ENCODE measurements at places on chromosomes 5 and 9.

- DNase-seq: peak; percentile 63
- H3K36me3 ChIP-seq: no peaks in the 10 kb centered on the region
- no peak overlapping the region for H3K4me3 ChIP-seq
- H3K4me1 ChIP-seq: no peaks in the 10 kb centered on the region
- no peak overlapping the region for H3K27ac ChIP-seq
Measured at GRCh38 chr9:88593537-88594185, 58.7 kb downstream of the NXNL2 start.

GRCh38 chr9:17795744-17796143 is 216.9 kb downstream of the SH3GL2 start:
- H3K4me3 ChIP-seq: no peak overlapping the region
- H3K4me1 ChIP-seq: no peaks in the 10 kb centered on the region
- DNase-seq: no peak
- H3K27me3 ChIP-seq: no peaks in the 10 kb centered on the region
- H3K27ac ChIP-seq: no peak overlapping the region

DNA sequence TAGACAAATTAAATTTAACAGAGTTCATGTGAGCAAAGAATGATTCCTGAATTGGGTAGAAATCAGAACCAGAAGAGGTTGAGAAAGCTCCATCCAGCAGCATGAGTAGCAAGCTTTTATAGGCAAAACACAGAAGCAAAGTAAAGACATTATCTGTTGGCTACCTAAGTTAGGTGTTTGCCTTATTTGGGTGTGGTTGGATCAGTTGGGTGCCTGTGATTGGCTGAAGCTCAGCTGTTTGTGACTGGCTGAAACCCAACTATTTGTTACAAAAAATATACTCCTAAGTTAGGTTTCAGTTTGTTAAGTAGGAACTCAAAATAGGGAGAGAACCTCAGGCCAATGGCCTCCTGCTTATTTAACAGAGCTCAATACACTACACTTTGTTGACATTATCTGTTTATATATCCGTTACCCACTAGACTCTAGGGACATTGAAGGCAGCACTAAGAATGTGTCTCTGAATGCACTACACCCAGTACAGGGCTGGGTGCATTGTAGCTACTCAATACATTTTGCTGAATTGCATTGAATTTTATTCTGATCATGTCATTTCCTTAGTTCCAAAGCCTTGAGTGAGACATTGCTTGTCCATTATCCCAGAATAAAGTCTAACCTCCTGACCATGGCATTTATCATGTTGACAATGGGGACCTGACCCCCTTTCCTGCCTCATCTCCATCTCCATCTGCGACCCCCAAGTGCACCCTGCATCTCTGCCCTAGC is 98.7 kb downstream of the CCDC192 start:
- H3K27ac ChIP-seq: no peak overlapping the region
- H3K4me1 ChIP-seq: peaks cover 7% of the 10 kb centered on the region
- peak; percentile 27 for DNase-seq
- H3K36me3 ChIP-seq: no peaks in the 10 kb centered on the region
- H3K4me3 ChIP-seq: no peak overlapping the region

GRCh38 chr9:13146840-13147239 is 132.7 kb downstream of the MPDZ start:
- DNase-seq: peak; percentile 33
- no peak overlapping the region for H3K27ac ChIP-seq
- H3K27me3 ChIP-seq: no peaks in the 10 kb centered on the region
- no peak overlapping the region for H3K4me3 ChIP-seq

- H3K4me1 ChIP-seq: peaks cover 12% of the 10 kb centered on the region
- DNase-seq: no peak
- no peaks in the 10 kb centered on the region for H3K27me3 ChIP-seq
- no peak overlapping the region for H3K4me3 ChIP-seq
- no peak overlapping the region for H3K27ac ChIP-seq
- H3K36me3 ChIP-seq: no peaks in the 10 kb centered on the region
Measured at GRCh38 chr5:58983526-58984452, 400.9 kb downstream of the RAB3C start.

DNA sequence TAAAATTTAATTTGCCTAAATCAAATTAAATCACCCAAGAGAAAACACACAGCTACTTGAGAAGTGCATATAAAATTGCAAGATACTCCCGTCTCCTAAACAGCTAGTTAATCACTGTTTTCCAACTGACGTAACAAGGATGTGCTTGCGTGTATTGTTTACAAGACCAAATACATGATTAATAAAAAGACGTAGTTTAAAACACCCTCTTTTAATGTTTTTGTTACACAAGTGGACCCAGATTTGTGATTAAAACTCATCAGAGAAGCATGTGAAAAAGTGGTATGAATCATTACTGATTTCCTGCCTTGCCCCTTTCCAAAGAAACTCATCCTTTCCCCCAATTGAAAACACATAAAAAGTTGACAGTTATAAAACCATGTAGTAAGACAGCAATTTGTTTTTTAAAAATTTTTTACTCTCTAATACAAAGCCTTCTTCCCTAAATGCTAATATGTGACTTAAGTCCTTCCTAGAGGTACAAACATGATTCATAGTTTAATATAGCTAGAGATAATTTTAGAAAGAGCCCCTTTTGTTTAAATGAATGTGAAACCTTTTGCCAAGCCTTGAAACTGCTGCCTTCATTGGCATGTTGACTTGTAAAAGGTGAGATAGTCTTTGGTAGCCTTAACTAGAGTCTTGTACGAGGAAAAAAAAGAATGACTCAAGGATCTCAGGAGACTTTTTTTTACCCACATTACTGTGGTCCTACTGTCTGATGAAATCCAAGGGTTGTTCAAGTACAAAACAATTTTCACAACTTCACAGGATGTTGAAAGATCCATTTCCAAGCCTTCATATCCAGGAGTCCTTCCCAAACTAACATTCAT is 61.4 kb upstream of the FST start:
- peak overlapping the region; percentile 100 for H3K27ac ChIP-seq
- peaks cover 60% of the 10 kb centered on the region for H3K4me1 ChIP-seq
- no peaks in the 10 kb centered on the region for H3K27me3 ChIP-seq
- no peaks in the 10 kb centered on the region for H3K36me3 ChIP-seq

DNA sequence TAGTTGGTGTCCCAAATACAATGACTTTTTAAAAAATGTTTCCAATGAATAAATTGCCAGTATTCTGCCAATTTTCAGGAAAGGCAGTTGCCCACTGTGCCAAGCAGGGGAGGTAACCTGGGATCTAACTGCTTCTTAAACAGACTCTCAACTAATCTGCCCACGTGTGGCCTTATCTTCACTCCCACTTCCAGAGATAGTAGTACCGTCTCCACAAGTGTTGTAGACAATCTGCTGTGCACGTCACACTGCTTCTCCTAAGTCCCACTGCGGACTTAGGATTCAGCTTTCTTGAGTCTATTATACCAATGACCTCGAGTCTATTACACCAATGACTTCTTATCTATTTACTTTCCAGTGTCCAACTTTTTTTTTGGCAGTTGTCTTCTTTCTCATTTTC is 21.2 kb downstream of the POU4F3 start:
- H3K4me1 ChIP-seq: no peaks in the 10 kb centered on the region
- no peak overlapping the region for H3K4me3 ChIP-seq
- DNase-seq: no peak
- no peaks in the 10 kb centered on the region for H3K27me3 ChIP-seq

DNA sequence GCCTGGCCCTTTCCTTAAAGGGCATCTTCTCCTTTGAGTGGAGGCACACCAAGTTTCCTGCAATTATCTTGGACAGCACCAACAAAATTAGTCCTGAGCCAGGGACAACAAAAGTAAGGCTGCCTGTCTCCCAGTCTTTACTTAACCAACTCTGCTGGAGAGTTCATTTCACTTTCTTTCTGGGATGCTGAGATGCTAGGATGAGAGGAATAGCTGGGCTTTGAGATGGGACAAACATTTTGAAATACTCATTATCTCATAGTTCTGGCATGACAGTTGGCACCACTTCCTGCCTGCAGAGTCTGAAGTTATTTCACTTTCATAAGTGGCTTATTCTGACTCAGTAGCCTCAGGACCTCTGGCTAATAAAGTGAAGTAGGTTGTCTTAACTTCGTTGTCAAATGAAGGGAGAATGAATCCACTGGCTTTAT is 157.0 kb downstream of the C9orf152 start:
- peak; percentile 90 for DNase-seq
- peaks cover 14% of the 10 kb centered on the region for H3K4me1 ChIP-seq
- peak overlapping the region; percentile 65 for H3K27ac ChIP-seq

- no peak for DNase-seq
- H3K27me3 ChIP-seq: no peaks in the 10 kb centered on the region
- no peaks in the 10 kb centered on the region for H3K36me3 ChIP-seq
- no peak overlapping the region for H3K4me3 ChIP-seq
- H3K27ac ChIP-seq: no peak overlapping the region
- H3K4me1 ChIP-seq: peaks cover 23% of the 10 kb centered on the region
Measured at GRCh38 chr5:102596113-102596512, 97.3 kb upstream of the SLCO6A1 start.

- H3K27ac ChIP-seq: no peak overlapping the region
- no peaks in the 10 kb centered on the region for H3K27me3 ChIP-seq
- DNase-seq: no peak
- H3K36me3 ChIP-seq: no peaks in the 10 kb centered on the region
Measured at GRCh38 chr5:36365896-36366295, 64.2 kb upstream of the RANBP3L start.

- peaks cover 13% of the 10 kb centered on the region for H3K4me1 ChIP-seq
- H3K27me3 ChIP-seq: no peaks in the 10 kb centered on the region
- peak; percentile 79 for DNase-seq
- H3K27ac ChIP-seq: no peak overlapping the region
- no peak overlapping the region for H3K4me3 ChIP-seq
Measured at GRCh38 chr9:110623462-110624025, 44.0 kb upstream of the SVEP1 start.

DNA sequence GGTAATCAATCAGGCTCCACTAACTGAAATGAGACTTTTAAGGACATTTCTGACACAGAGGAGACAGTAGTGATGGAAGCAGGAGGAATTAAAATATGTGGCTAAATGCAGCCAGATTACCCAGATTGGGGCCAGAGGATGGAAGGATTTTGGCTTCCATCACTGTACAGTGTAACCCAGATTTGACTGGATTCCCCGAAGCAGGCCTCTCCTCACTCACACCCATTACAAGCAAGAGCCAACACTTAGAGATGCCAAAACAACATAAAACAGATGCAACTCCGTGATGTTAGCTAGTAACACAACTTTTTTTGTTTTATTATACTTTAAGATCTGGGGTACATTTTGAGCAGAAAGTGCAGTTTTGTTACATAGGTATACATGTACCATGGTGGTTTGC is 17.6 kb downstream of the TEK start:
- H3K27me3 ChIP-seq: no peaks in the 10 kb centered on the region
- no peak for DNase-seq
- H3K4me3 ChIP-seq: no peak overlapping the region
- peaks cover 42% of the 10 kb centered on the region for H3K4me1 ChIP-seq
- H3K36me3 ChIP-seq: no peaks in the 10 kb centered on the region
- no peak overlapping the region for H3K27ac ChIP-seq

DNA sequence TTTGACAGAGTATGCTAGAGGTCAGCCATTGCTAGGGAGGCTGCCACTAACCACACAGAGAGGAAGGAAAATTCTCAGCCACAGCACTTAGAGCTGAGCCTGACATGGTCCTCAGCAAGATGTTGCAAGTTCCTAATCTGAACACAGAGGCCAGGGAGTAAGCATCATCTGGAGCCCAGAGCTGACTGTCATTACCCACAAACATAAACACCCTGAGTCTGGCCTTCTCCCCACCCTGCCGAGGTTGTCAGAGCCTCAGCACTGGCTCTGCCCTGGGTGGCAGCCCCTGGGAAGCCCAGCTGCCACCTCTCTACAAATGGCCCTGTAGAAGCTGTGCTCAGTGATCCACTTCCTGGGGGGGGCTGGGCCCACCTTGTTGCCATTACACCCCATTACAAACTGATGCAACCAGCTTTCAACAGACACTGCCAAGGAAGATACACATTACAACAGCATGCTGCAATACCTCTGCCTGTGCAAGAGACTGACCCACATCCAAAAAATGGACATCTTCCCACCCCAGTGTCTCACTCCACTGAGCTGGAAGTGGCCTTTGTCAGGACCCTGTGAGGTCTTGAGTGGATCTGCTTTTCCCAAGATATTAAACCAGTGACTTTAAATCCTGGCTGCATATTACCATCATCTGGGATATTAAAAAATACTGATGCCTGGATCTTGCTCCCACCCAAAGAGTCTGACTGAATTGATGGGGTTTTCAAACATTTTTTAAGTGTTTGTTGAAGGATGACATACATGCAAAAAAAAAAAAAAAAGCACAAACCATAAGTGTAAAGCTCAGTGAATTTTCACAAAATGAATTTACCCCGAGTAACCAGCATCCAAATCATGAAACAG is 33.0 kb downstream of the IRF1 start:
- DNase-seq: no peak
- H3K27ac ChIP-seq: peak overlapping the region; percentile 64
- H3K36me3 ChIP-seq: no peaks in the 10 kb centered on the region
- H3K4me3 ChIP-seq: no peak overlapping the region
- peaks cover 27% of the 10 kb centered on the region for H3K4me1 ChIP-seq

DNA sequence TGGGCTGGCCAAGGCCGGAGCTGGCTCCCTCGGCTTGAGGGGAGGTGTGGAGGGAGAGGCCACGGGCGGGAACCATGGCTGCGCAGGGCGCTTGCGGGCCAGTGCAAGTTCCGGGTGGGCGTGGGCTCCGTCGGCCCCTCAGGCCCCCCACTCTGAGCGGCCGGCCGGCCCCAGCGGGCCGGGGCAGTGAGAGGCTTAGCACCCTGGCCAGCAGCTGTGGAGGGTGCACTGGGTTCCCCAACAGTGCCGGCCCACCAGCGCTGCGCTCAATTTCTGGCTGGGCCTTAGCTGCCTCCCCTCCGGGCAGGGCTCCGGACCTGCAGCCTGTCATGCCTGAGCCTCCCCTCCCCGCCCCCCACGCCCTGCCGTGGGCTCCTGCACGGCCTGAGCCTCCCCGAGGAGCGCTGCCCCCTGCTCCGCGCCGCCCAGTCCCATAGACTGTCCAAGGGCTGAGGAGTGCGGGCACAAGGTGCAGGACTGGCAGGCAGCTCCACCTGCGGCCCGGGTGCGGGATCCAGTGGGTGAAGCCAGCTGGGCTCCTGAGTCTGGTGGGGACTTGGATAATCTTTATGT is 184.2 kb downstream of the ATPSCKMT start:
- no peak overlapping the region for H3K27ac ChIP-seq
- H3K36me3 ChIP-seq: no peaks in the 10 kb centered on the region
- no peaks in the 10 kb centered on the region for H3K27me3 ChIP-seq
- H3K4me1 ChIP-seq: no peaks in the 10 kb centered on the region
- no peak overlapping the region for H3K4me3 ChIP-seq

DNA sequence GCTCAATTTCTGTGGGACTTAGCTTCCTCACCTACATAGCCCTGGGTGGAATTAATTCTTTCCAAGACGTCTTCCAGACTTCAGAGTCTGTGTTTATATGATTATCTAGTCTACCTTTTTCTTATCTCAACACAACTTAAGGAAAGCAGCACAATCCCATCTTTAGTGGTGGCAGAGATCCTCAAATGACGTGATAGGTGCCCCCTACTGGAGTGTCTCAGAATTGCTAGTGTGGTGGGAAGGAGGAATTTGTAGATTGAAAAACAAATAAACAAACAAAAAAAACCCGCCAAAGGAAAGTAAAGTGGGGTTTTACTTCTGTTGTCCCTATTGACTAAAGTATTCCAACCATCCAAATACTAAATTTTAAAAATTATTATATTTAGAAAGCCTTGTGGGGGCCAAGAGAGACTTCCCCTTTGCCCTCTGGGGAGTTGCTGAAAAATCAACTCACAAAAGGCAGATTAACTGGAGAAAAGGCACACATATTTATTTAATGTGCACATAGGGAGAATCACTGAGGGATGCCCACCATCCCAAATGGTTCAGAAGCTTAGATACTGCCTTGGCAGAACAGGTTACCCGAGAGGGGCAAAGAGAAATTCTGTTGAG is 283.3 kb downstream of the TMEM167A start:
- DNase-seq: peak; percentile 54
- no peaks in the 10 kb centered on the region for H3K27me3 ChIP-seq
- no peak overlapping the region for H3K4me3 ChIP-seq
- H3K27ac ChIP-seq: no peak overlapping the region
